Activated CD8-positive, alpha-beta T cell treated with anti-CD3 and anti-CD28 coated beads, Interleukin-2, amount 10 ng/mL, durations not matched to agents 7 days and 5 days (primary cell): ENCODE measurements at places on chromosomes 2 and 18. TPM values are rescaled to one million over a fixed set of nuclear protein-coding genes. Genes with fewer than 3 reads are reported as not detected.

Gene DCDC2C
- not detected for total RNA-seq

Gene CNGA3
- total RNA-seq = not detected

Gene DSEL
- 0.05 TPM for total RNA-seq

Gene NYAP2
- not detected for total RNA-seq

Gene LYG1
- 1.4 TPM for total RNA-seq

Gene CSRNP3
- total RNA-seq = not detected

Gene UCN
- 2.2 TPM for total RNA-seq

Gene FAM237A
- not detected for total RNA-seq

Gene ADD2
- 14.2 TPM for total RNA-seq

Gene TSPYL6
- total RNA-seq = not detected

Gene OTOS
- not detected for total RNA-seq

Gene CPLX4
- not detected for total RNA-seq

Gene LRP2
- 0.21 TPM for total RNA-seq

Gene CHRNG
- not detected for total RNA-seq

Gene ALS2
- 13.9 TPM for total RNA-seq

Gene UGGT1
- total RNA-seq = 63.7 TPM

Gene FKBP1B
- 3.2 TPM for total RNA-seq

Gene HOXD8
- not detected for total RNA-seq

Gene ZSWIM2
- not detected for total RNA-seq

Gene OXER1
- total RNA-seq = not detected

Gene DNAH7
- total RNA-seq = not detected

Gene HJURP
- total RNA-seq = 128 TPM

Gene RSAD2
- 72.4 TPM for total RNA-seq

Gene CD8A
- total RNA-seq = 667 TPM

Gene CABYR
- 0.97 TPM for total RNA-seq

Gene PAIP2B
- total RNA-seq = 1.5 TPM

Gene GRHL1
- total RNA-seq = 0.57 TPM

Gene HSBP1L1
- 0.50 TPM for total RNA-seq

Gene SKOR2
- total RNA-seq = not detected

Gene ANKRD62
- total RNA-seq = not detected

Gene MYO3B
- 0.05 TPM for total RNA-seq

Gene ABCG8
- not detected for total RNA-seq

Gene DPP4
- total RNA-seq = 158 TPM

Gene REG1B
- total RNA-seq = not detected

Gene NT5DC4
- total RNA-seq = not detected

Gene VWA3B
- total RNA-seq = not detected

Gene DSG4
- total RNA-seq = not detected

Gene ZDBF2
- 3.2 TPM for total RNA-seq

Gene ALPG
- not detected for total RNA-seq

Gene PRKAG3
- total RNA-seq = not detected

Gene REG3A
- not detected for total RNA-seq

Gene GCG
- not detected for total RNA-seq

Gene EDAR
- not detected for total RNA-seq
